ENCODE measurements at places on chromosomes 1 and 21. TPM values are rescaled to one million over a fixed set of nuclear protein-coding genes. Genes with fewer than 3 reads are reported as not detected.
A peak's percentile ranks its signal among the peaks of the same experiment; 100 is the strongest.

GUCA2B gene
- total RNA-seq, result not detected

TRPM2 gene
- total RNA-seq, result 3.4 TPM

KCNJ10 gene
- total RNA-seq, result not detected

HCN3 gene
- 2.7 TPM for total RNA-seq

PHACTR4 gene
- 37.7 TPM for total RNA-seq

EGLN1 gene
- total RNA-seq, result 39.1 TPM

FAM72A gene
- 2.0 TPM for total RNA-seq

ENTREP3 gene
- 10.8 TPM for total RNA-seq

POU3F1 gene
- total RNA-seq, result 0.53 TPM

NHLH2 gene
- total RNA-seq, result not detected

GRCh38 chr1:182146286-182146685 lies 84.8 kb upstream of the ZNF648 start:
- no peak for DNase-seq
- no peak overlapping the region for H3K4me3 ChIP-seq
- H3K27me3 ChIP-seq, result no peaks in the 10 kb centered on the region

- no peak overlapping the region for H3K4me3 ChIP-seq
- H3K27ac ChIP-seq, result no peak overlapping the region
- H3K4me1 ChIP-seq, result no peaks in the 10 kb centered on the region
- no peaks in the 10 kb centered on the region for H3K36me3 ChIP-seq
- no peaks in the 10 kb centered on the region for H3K27me3 ChIP-seq
Observed at GRCh38 chr21:38349111-38349746, 92.4 kb downstream of the KCNJ15 start.

DNA sequence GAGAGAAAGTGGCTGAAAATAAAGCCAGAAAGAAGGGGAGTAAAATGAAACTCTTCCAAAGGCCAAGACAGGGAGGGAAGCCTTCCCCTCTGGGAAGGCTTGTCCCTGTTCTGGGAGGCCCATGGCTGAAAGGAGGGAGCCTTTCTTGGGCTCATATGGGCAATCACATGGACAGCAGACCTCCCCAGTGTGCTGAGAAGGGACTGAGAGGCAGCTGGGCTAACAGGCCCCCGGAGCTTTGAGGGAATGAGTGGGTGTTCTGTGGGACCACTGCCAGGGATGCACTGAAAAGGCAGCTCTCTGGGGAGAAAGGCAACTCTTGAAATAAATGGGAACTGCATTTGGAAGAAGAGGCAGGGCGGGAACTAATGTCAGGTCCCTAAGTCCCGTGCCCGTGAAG lies 39.1 kb downstream of the KANK4 start:
- DNase-seq, result no peak
- no peaks in the 10 kb centered on the region for H3K4me1 ChIP-seq
- no peak overlapping the region for H3K27ac ChIP-seq
- H3K27me3 ChIP-seq, result no peaks in the 10 kb centered on the region

GRCh38 chr1:155960081-155960745 lies 18.1 kb downstream of the ARHGEF2 start:
- H3K27ac ChIP-seq, result peak overlapping the region; percentile 44
- no peak overlapping the region for H3K4me3 ChIP-seq
- peaks cover 3% of the 10 kb centered on the region for H3K4me1 ChIP-seq
- no peaks in the 10 kb centered on the region for H3K36me3 ChIP-seq
- no peaks in the 10 kb centered on the region for H3K27me3 ChIP-seq
- no peak for DNase-seq

DNA sequence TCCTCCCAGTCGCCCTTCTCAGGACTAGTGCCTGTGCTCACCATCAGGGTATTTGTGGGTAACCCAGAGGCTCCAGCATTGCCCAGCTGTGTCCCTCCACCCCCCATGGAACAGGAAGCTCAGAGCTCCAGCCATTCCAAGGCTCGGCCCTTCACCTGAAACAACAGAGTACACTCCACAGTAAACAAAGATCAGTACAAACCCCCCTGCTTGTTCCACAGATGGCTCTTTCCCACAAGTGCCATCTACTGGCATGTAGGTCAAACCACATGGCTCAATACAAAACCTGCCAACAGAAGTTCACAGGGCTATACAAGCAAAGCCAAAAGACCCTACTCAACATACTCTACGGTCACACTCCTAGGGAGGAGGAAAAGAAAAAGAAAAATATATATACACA lies 258.7 kb downstream of the AGBL4 start:
- H3K27ac ChIP-seq, result no peak overlapping the region
- no peak overlapping the region for H3K4me3 ChIP-seq
- H3K4me1 ChIP-seq, result no peaks in the 10 kb centered on the region
- H3K27me3 ChIP-seq, result no peaks in the 10 kb centered on the region
- DNase-seq, result no peak
- H3K36me3 ChIP-seq, result no peaks in the 10 kb centered on the region

GRCh38 chr1:203296460-203297073 lies 8.8 kb upstream of the BTG2 start:
- H3K27me3 ChIP-seq, result no peaks in the 10 kb centered on the region
- H3K4me1 ChIP-seq, result peaks cover 6% of the 10 kb centered on the region
- H3K27ac ChIP-seq, result no peak overlapping the region
- H3K36me3 ChIP-seq, result no peaks in the 10 kb centered on the region
- DNase-seq, result peak; percentile 49
- H3K4me3 ChIP-seq, result no peak overlapping the region

DNA sequence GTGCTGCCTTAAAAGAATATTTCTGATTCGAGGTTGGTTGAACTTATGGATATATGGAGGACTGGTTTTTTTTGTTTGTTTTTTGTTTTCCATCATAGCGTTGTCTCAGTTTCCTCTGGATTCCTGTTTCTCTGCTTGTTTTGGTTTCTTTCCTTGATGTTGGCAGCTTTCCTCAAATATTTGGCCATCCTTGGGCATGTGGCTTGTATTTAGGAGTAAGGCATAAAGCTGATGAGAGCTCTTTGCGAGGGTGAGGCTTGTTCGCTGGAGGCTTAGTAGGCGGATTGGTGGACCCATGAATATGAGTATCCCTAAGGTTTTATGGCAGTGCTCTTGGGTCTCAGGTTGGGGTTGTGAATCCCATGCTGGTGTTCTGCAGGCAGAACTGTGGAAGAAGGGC lies 22.9 kb downstream of the DYRK1A start:
- H3K36me3 ChIP-seq, result no peaks in the 10 kb centered on the region
- peaks cover 32% of the 10 kb centered on the region for H3K4me1 ChIP-seq
- DNase-seq, result no peak
- H3K27me3 ChIP-seq, result no peaks in the 10 kb centered on the region
- no peak overlapping the region for H3K4me3 ChIP-seq

GRCh38 chr1:225544924-225545323 lies 108.0 kb downstream of the ENAH start:
- H3K4me1 ChIP-seq, result peaks cover 5% of the 10 kb centered on the region
- no peaks in the 10 kb centered on the region for H3K27me3 ChIP-seq
- no peak overlapping the region for H3K27ac ChIP-seq
- no peak overlapping the region for H3K4me3 ChIP-seq
- no peak for DNase-seq

GRCh38 chr1:228008391-228009115 lies 1.8 kb downstream of the WNT3A start:
- no peaks in the 10 kb centered on the region for H3K4me1 ChIP-seq
- no peaks in the 10 kb centered on the region for H3K36me3 ChIP-seq
- no peak overlapping the region for H3K27ac ChIP-seq
- no peaks in the 10 kb centered on the region for H3K27me3 ChIP-seq
- no peak for DNase-seq

DNA sequence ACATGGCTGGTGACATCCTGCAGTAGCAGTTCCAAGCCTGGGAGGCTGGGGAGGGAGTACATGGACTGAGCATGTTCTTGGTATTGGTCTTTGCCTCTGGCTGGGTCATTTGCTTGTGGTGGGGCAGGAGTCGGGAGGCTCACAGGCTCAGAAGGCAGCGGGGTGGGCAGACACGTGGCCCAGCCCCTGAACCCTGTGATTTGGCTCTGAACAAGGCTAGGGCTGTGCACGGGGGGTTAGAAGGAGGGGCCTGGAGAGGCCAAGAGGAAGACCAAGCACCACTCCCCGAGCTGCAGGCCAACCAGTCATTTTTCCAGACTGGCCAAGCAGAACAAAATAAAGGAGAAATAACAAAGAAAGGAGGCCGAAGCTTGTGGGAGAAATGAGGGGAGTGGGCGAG lies 9.7 kb upstream of the PRELP start:
- peak; percentile 89 for DNase-seq
- H3K27me3 ChIP-seq, result no peaks in the 10 kb centered on the region
- peak overlapping the region; percentile 88 for H3K27ac ChIP-seq
- H3K36me3 ChIP-seq, result no peaks in the 10 kb centered on the region
- H3K4me3 ChIP-seq, result no peak overlapping the region

- H3K4me3 ChIP-seq, result peak overlapping the region; percentile 92
- H3K36me3 ChIP-seq, result no peaks in the 10 kb centered on the region
- no peak for DNase-seq
- H3K4me1 ChIP-seq, result peaks cover 3% of the 10 kb centered on the region
Observed at GRCh38 chr1:37947364-37947763, 511 bp upstream of the INPP5B start.

DNA sequence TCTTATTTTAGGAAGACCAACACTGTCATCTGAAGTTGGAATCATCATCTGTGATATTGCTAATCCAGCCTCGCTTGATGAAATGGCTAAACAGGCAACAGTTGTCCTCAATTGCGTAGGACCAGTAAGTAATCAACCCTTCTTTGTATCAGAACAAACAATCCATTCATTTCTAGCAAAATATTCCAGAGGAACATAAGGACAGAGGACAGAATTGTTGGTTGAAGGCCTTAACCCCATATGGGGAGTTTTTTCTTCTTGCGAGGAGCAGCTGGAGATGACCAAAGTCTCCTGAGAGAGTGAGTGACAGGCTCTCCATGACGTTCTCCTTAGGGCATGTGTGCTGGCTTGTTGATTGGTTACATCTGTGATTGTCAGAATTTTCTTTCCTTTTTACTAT lies 2.7 kb downstream of the SCCPDH start:
- H3K4me3 ChIP-seq, result no peak overlapping the region
- no peaks in the 10 kb centered on the region for H3K27me3 ChIP-seq
- DNase-seq, result no peak
- no peaks in the 10 kb centered on the region for H3K36me3 ChIP-seq
- H3K27ac ChIP-seq, result no peak overlapping the region

GRCh38 chr1:235888119-235888643 lies 21.5 kb upstream of the LYST start:
- no peaks in the 10 kb centered on the region for H3K27me3 ChIP-seq
- H3K27ac ChIP-seq, result no peak overlapping the region
- H3K4me3 ChIP-seq, result no peak overlapping the region
- H3K36me3 ChIP-seq, result no peaks in the 10 kb centered on the region
- peaks cover 8% of the 10 kb centered on the region for H3K4me1 ChIP-seq

- H3K4me1 ChIP-seq, result peaks cover 32% of the 10 kb centered on the region
- peak overlapping the region; percentile 56 for H3K27ac ChIP-seq
- peak; percentile 44 for DNase-seq
Observed at GRCh38 chr1:11792106-11792505, 13.7 kb downstream of the MTHFR start.

- H3K27me3 ChIP-seq, result no peaks in the 10 kb centered on the region
- H3K27ac ChIP-seq, result no peak overlapping the region
- no peak overlapping the region for H3K4me3 ChIP-seq
- no peaks in the 10 kb centered on the region for H3K36me3 ChIP-seq
- no peaks in the 10 kb centered on the region for H3K4me1 ChIP-seq
- DNase-seq, result no peak
Observed at GRCh38 chr1:76048219-76048618, 26.3 kb upstream of the ST6GALNAC3 start.
